Activated T-helper 2 cell treated with anti-CD3 and anti-CD28 coated beads, Interferon-gamma antibody, Interleukin-2, Interleukin-4, amounts not matched to agents 10 μg/mL and 5 μg/mL and 100 μg/mL, durations not matched to agents 14 hours and 24 hours and 36 hours (primary cell): ENCODE measurements at places on chromosomes 12 and 14. TPM values are rescaled to one million over a fixed set of nuclear protein-coding genes. Genes with fewer than 3 reads are reported as not detected.

The VRK1 gene
- total RNA-seq = 67.8 and 70.4 TPM in 2 replicates

The TMTC2 gene
- 2.5 and 3.0 TPM in 2 replicates for total RNA-seq

The BEGAIN gene
- 3.4 and 3.5 TPM in 2 replicates for total RNA-seq

The FZD10 gene
- total RNA-seq = not detected in 2 replicates

The SLC6A13 gene
- 0.18 and 0.21 TPM in 2 replicates for total RNA-seq

The SERPINA3 gene
- total RNA-seq = not detected in 2 replicates

The BATF gene
- total RNA-seq = 152 and 154 TPM in 2 replicates

The UBR7 gene
- total RNA-seq = 30.9 and 32.9 TPM in 2 replicates

The RNASE8 gene
- total RNA-seq = not detected in 2 replicates

The KRT6C gene
- total RNA-seq = not detected in 2 replicates

The CABP1 gene
- 0.27 and 0.41 TPM in 2 replicates for total RNA-seq

- DNase-seq = no peak
Observed at GRCh38 chr12:30878024-30878423, 48.5 kb upstream of the TSPAN11 start.

DNA sequence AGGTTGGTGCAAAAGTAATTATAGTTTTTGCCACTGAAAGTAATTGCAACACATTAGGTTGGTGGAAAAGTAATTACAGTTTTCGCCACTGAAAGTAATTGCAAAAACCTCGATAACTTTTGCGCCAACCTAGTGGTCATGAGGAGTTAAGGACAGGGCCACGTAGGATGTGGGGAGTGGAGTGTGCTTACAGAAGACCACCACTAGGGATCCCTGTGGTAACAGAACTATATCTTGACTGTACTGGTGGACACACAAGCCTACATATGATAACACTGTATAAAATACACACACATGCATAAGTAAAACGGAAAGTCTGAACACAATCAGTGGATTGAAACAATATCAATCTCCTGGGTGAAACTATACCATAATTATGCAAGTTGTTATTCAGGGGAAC is 187.4 kb upstream of the ABCD2 start:
- DNase-seq = no peak

GRCh38 chr12:73308747-73309146 is 1036.6 kb downstream of the TRHDE start:
- DNase-seq = no peak

DNA sequence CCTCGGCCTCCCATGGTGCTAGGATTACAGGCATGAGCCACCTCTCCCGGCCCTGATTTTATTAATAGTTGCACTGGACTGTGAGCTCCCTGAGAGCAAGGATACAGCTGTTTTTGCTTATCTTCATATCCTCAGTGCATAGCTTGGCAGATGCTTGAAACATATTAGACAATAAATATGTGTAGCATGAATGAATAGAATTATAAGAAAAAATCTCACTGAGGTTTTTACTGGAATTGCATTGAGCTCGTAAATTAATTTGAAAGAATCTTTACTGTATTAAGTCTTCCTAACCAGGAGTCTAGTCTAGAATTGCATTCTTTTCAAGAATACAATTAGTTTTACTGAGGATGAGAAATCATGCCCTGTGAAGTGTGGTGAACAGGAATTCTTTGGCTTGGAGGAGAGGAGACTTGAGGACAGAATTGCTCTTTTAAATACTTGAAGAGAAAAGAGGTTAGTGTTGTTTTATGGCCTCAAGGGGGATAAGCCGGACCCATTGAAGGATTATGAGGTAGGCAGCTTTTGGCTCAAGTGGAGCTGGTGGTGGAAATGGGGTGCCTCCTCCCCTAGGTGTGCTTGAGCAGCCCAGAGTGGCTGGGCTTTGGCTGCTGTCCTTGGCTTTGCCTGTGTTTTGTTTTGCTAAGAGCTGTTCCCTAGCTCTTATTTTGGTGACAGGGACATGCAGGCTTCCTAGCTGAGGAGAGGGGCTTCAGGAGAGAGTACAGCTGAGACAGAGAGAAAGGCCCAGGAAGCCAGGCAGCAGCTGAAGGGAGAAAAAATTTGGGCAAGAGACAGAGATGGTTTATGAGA is 34.0 kb downstream of the PLEKHD1 start:
- no peak for DNase-seq

DNA sequence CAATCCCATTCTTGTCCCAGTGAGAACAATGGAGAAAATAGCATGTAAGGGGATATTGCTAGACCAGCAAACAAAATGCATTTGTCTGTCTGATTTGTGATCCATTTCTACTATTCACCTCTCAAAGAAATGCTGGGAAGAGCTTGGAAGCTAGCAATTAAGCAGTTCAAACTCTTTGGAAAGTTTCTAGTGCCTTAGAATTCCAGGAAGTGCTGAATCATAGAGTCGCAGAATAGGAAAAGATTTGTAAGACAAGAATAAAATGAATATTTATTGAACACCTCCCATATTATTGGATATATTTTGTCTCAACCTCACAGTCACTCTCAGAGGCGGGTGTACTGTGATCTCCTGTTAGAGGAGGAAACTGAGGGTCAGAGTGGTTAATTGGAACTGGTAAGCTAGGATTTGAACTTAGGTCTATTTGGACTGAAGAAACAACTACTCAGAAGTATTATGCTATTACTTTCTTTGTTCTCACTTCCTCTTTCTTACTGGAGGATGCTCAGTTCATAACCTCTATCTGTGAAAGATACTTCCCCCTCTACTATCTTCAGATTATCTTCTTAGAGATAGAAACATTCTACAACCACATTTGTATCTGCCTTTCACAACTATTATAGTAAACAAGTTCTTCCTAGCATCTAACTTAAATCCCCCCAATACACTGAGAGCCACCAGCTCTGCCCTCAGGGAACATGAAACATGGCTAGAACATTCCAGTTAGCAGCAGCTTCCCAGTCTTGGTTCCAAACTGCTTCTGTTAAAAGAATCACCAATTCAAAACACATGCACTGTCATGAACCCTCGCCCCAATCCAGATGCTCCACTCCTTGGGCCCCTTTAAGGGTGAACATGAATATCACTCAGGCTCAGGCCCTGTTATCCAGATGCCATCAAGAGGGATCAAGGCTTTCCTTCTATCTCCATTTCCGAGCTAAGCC is 64.2 kb downstream of the DRAM1 start:
- no peak for DNase-seq

GRCh38 chr14:24418492-24418873 is 11.0 kb downstream of the CBLN3 start:
- DNase-seq = no peak

GRCh38 chr14:56026506-56026905 is 91.7 kb upstream of the PELI2 start:
- DNase-seq = no peak

- DNase-seq = no peak
Observed at GRCh38 chr12:82996168-82996812, 309.6 kb downstream of the TMTC2 start.

DNA sequence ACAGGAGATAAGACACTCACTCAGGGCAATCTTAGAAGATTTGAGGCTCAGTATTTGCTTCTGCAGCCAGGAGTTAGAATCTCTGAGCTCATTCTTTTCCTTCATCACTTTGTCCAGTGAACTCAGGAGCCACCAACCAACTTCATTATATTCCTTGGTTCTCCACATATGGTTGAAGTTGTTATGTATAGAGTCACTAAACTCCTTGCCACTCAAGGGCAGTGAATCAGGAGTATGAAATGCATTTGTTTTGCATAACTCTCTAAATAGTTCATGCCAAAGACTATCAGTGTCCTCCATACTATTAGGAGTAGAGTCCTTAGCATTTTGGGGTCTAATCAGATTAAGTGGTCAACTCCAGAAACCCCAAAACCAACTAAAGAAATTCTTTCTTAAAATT is 150.6 kb downstream of the CCDC59 start:
- DNase-seq = no peak

- no peak for DNase-seq
Observed at GRCh38 chr14:70882776-70883492, 24.3 kb upstream of the PCNX1 start.

DNA sequence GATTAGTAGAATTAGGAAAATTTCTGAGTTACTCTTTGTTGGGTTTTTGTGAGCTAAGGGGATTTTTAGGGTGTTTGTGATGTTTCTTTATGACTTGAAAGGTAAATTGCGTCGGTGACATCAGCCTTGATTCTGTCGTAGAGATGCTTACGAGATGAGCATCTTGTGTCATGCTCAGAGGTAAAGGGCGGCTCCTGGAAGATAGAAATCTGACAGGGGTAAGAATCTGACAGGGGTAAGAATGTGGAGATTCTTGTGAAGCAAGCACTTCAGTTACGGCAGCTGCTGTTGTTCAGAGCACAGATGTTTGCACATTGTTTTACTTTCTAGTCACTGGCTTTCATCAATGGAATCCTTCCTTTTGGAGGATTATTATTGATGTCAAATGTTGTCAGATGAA is 22.5 kb downstream of the EML1 start:
- no peak for DNase-seq

DNA sequence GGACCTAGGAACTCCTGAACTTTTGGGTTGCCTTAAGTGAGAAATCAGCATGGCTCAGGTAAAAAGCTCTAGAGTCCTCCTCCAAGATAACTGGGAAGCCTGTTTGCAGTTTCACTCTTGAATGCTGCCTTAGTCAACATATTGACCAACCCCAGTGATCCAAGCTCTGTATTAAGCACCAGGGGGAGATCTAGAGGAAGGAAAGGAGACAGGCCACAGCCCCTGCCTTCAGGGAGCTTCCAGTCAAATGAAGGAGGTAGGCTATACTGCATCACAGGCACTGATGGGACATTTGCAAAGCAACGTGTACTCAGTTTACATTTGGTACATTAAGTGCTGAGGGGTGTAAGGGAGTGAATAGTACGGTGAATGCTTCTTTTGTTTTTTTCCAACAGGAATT is 1.2 kb upstream of the CSAD start:
- DNase-seq = no peak

GRCh38 chr14:69814397-69814796 is 17.4 kb upstream of the SLC10A1 start:
- DNase-seq = no peak

GRCh38 chr12:16282081-16282480 is 4.6 kb upstream of the SLC15A5 start:
- DNase-seq = no peak

DNA sequence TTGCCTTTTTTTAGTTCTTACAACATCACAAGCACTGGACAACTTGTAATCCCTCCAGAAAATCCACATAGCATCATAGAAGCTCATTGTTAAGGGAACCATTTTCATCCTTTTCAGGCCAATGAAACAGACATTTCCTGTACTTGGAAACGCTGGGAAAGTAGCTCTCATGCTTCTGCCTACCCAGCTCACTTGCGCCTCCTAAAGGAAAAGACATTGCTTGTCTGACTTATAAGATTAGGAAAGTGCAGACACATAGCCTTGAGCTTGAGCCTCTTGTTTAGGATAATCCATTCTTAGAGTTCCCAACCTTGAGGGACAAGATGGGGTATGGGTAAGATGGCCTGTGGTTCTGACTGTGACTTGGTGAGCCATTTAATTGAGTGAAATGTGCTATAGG is 589.5 kb downstream of the NOVA1 start:
- no peak for DNase-seq

DNA sequence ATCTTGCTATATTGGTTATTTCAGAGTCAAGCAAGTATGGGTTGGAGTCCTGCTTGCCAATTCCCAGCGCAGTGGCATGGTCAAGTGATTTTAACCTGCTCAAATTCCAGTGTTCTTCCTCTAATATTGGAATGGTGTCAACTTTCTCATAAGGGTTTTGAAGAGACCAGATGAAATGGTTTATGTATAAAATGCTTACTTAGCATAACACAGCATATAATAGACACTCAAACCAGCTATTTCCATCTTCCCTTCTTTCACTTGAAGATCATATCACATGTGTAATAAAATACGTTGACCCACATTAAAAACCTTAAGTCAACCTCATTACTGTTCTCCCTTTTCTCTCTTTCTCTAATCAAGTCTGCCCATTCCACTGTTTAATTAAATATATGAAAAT is 144.0 kb downstream of the NAV3 start:
- no peak for DNase-seq

- no peak for DNase-seq
Observed at GRCh38 chr14:59155886-59156285, 32.6 kb upstream of the DAAM1 start.

DNA sequence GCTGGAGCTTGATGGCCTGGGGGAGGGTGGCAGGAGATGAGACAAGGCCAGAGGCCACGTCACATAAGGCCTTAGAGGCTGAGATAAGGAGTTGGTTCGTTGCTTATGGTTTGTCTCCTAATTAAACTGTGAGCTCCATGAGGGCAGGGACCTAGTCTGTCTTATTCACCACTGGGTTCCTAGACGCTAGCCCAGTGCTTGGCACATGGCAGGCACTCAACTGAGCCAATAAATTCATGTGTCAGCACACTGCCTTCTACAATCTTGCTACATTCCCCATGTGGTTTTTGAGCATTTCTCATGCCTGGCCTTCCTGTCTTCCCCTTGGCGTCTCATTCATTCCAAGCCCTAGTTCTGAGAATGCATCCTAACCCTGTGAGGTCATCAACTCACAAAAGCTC is 92.5 kb upstream of the MED13L start:
- no peak for DNase-seq

- DNase-seq = no peak
Observed at GRCh38 chr14:74015963-74016362, 3.1 kb downstream of the ENTPD5 start.

DNA sequence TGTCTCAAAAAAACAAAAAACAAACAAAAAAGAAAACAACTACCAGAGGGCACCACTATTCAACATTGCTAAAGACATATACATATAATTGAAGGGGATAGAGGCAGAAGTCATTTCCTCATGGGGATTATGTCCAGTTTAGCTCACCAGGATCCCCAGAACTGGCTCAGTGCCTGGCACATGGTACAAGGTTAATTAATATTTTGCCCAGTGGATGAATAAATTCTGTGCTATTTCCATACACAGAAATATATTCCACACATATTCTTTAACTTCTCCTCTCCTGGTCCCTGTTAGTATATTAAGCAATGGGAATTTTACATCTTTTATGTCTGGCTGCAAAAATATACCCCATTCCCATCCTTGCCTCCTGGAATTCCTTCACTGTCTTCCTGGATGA is 6.7 kb downstream of the FOS start:
- no peak for DNase-seq

DNA sequence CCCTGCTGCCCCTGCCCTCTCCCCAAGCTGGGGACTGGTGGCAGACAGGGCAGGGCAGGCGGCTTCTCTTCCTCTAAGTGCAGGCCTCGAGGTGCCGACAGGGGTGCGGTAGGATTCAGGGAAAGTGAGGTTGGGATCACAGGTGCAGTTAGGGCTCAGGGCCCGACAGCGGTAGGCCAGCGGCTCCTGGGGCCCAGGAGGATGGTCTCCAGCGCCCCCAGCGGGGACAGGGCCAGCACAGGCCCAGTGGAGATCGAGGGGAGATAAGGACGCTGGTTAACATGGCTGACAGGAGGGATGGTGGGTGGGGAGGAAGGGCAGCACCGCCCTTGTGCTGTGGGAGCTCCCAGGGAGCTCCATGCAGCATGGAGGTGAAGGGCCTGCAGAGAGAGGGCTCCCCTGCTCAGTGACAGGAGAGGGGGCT is 935 bp upstream of the CRIP1 start:
- DNase-seq = peak; percentile 46

DNA sequence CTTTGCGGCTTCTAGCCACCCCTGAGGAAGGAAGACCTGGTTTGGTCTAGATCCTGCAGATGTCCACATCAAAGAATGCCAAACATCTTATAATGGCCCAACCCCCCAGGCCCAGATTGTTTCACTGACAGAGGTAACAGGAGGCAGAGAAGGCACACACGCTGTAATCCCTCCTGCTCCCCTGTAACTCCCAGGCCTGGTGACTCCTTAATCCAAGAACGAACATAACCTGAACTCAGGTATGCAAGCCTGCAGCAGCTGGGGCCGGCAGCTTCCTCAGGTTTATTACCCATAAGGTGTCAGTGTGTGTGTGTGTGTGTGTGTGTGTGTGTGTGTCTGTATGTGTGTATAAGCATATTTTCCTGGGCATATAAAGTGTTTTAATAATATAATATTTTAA is 52.7 kb downstream of the ERH start:
- DNase-seq = no peak
